ENCODE measurements at places on chromosomes 5 and 9.

DNA sequence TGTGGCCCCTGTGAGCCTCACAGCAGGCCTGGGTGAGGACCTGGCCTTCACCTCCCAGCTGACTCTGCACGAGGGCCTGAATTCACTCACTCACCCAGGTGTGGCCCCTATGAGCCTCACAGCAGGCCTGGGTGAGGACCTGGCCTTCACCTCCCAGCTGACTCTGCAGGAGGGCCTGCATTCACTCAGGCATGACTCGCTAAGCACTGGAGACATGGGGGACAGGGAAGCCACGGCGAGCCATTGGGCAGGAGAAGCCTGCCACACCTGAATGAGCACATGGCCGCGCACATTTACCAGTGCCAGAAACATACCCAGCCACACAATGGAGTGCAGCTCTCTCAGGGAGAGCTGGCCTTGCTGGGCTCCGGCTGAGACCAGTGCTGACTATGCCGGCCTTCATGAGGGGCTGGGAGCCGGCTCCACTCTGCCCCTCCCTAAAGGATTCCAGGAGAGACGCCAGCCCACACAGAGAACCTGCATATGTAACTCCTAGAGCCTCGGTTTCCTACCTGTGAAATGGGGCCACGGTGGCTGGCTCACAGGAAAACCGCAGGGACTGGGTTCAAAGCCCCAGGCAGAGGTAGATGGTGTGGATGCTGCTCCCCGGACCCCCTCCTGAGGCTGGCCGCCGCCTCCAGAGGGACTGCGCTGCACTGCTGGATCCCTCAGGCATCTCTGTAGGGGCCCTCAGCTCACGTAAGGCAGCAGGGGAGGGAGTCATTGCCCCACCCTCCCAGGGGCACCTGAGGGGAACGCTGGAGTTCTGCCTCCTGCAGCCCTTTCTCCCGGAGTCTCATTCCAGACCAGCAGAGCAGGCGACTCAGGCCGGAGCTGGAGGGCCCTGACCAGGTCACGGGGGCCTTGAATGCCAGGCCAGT, 7.2 kb downstream of the ADAMTS2 start:
- no peak for DNase-seq

- no peak for DNase-seq
Measured at GRCh38 chr5:133605323-133605722, 7.0 kb downstream of the FSTL4 start.

DNA sequence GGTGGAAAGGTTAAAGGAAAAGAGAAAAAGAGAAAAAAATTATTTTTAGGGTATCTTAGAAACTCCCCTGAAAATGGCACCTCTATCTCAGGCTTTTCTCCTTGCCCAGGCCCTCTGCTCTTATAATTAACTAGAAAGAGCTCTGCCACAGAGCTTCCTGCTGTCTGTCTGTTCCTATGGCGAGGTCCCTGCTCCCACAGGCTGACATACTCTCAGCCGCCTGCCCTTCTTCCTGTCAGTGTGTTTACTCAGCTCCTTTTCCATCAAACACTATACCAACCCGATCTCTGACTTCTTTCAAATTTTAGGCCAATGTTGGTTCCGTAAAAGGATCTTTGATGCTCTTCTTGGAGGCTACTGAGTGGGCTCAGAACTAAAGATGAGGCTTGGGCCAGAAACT, 482.6 kb downstream of the DMAC1 start:
- DNase-seq: no peak

DNA sequence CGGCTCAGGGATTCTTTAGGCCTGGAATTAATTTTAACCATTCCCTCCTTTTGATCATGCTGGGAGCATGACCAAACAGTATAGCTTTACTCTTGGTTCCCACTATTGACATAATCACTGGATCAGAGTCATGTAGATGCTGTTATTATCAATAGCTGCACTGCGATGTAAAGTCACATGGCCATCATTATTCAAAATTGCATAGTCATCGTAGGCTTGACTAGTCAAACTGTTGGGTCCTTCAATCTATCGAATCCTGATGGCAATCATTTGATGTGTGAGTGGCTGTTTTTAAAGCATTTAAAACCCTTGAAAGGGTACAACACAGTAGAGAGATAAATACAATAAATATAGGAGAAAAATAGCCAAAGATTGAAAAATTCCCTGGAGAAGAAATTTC, 1194.1 kb downstream of the EFNA5 start:
- no peak for DNase-seq

- no peak for DNase-seq
Measured at GRCh38 chr9:126979461-126979860, 64.9 kb downstream of the RALGPS1 start.

DNA sequence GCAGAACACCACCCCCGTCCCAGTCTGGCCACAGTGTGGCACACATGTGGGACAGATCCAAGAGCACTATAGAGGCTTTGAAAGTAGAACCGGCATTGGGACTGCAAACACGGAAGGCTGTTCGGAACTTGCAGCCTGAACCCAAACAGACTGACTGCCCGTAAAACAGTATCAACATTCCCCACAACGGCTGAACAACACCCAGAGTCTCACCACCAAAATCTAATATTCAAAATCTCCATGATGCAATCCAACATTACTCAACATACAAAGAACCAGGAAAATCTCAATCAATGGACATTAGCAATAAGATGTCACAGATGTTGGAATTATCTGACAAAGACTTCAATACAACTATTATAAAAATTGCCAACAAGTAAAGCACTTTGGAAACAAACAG, 82.3 kb downstream of the ROR2 start:
- DNase-seq: no peak

DNA sequence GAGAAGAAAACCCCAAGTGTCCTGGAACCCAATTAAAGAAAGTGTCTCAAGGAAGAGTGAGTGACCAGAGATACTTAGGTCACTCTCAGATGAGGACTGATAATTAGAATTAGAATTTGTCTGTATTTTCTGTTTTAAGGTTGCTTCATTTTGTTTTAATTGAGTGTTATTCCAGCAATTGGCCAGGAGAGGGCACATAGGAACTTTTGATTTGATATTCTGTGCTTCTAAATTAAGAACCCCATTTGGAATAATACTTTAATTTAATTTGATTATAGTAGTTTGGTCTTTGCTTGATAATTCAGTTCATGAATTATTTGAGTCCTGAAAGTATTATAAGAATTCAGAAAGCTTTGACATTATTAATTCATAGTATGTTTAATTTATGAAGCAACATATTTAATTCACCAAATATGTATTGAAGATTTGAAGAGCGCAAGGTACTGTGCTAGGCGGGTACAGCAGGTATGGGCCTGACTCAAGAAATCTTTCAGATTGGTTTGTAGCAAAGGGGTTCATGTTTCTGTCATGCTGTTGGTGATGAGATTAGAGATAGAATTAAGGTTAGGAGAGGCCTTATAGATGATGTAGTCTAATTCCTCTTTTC, 4.9 kb downstream of the MRPL22 start:
- DNase-seq: no peak

- no peak for DNase-seq
Measured at GRCh38 chr9:26523577-26523976, 369.0 kb downstream of the CAAP1 start.
